ENCODE measurements at places on chromosomes 3 and 15.
A peak's percentile ranks its signal among the peaks of the same experiment; 100 is the strongest.

DNA sequence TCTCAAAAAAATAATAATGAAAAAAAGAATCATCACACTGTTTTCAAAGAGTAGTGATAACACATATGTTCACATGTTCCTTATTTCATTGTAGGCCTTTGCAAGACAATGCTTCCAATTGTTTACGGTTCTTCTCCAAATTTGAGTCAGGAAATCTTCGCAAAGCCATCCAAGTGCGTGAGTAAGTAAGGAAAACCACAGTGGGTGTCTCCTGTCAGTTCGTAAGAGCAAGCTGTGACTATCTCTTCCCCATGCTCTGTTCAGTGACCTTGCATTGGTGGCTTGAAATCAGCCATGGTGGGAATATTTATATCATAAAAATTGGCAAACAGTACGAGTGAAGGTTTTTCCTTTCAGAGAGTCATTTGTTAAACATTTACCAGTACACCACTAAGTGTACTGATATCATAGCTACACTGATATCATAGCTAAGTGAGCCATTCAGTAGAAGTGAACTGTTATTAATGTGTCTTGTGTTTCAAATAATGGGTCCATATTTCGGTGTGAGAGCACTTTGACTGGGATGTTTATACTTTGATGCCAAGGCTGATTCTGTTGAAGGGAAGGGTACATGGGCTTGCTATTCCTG is 187.3 kb downstream of the AGBL1 start:
- no peak for DNase-seq

DNA sequence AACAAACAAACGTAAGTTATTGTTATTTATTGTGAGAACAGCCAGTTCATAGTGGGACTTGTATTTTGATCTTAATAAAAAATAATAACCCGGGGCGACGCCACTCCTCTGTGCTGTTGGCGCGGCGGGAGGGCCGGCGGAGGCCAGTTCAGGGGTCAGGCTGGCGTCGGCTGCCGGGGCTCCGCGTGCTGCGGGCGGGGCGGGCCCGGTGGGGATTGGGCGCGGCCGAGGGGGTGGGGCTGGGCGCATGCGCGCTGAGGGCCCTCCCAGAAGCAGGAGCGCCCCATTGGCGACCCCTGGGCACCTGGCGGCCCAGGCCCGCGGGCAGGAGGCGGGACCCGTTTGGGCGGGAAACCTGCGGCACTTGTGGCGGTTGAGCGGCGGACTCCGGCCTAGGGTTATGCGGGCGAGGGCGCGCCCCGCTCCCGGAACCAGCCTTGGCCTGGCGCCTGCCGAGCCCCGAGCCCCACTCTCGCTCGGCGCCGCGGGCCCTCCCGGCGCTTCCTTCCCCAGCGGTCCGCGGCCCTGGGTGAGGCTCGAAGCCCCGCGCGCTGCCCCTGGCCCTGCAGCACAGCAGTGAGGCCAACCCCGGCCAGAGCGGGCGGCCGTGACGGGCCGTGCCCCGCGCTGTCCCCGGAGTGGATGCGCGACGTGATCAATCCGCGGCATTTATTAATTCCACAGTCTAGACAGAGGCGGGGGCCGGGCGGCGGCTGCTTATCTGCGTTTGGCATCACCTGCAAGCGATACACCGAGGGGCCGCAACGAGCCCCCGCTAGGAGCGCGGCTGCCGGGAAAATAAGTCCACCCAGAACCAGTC is 6.0 kb downstream of the ISL2 start:
- no peak for DNase-seq

DNA sequence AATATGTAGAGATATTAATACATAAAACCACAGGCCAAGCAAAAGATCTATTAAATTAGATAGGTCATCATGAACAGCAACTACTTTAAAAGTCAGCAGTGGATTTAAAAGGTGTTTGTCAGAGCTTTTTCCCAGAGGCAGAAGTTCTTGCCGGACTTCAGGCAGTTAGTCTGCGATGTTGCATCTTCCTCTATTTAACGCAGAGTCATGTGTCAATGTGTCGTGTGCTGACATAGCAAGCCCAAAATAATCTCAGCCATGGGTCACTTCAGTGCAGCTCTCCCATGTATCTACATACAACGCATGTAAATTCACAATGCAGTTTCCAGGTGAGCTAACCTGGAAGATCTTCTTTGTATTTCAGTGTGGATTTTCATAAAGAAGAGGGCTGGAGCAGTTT is 8.0 kb upstream of the TMEM212 start:
- DNase-seq: peak; percentile 49

- DNase-seq: no peak
Measured at GRCh38 chr3:186902154-186902553, 28.2 kb upstream of the ST6GAL1 start.

DNA sequence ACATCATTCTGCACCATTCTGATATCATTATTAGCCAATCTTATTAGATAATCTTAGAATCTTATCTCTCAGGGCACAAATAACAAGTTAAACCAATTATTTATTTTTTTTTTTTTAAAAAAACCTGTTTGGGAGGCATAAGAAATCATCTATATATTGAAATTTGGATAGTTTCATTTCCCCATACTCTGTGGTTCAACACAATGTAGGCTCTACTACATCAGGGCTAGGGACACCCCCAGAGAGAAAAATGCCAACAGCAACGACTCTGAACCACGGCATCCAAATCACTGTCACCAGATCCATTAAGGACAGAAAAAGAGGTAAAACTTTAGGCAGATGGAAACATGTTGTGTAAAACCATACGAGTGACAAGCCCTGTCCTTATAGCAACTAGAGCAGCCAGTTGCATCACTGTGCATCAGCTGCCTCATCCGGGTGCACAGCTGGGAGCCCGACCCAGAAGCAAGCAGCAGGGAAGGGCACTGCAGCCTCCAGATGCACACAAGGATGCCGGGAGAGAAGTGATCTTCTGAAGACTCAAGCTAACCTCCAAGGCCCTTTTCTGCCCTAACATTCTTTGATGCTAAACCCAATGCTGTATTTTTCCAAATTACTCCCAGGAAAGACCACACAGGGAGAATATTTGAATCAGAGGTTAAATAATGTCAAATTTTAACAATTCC is 381.1 kb downstream of the CTNNB1 start:
- DNase-seq: no peak

- no peak for DNase-seq
Measured at GRCh38 chr3:174276826-174277225, 582.3 kb upstream of the NAALADL2 start.

- no peak for DNase-seq
Measured at GRCh38 chr3:124631727-124632126, 98.5 kb upstream of the UMPS start.

DNA sequence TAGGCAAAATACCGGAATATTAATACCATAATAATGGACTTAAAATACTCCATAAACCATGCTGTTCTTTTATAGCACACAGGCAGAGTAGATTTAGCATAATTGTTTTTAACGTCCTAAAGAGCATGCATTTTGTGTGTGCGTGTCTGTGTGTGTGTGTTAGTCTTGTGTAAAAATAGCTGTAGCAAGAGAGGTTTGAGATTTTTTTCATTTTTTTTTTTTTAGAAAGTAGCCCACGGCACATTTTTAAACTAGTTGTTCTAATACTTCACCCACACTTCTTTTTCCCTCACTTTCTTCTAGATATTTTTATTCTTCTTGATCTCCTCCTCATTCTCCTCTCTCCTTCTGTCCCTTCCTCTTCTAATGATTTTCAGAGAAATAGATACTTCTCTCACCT is 7.5 kb upstream of the ST3GAL6 start:
- DNase-seq: no peak

- DNase-seq: no peak
Measured at GRCh38 chr3:45950686-45951600, 7.7 kb downstream of the CXCR6 start.

DNA sequence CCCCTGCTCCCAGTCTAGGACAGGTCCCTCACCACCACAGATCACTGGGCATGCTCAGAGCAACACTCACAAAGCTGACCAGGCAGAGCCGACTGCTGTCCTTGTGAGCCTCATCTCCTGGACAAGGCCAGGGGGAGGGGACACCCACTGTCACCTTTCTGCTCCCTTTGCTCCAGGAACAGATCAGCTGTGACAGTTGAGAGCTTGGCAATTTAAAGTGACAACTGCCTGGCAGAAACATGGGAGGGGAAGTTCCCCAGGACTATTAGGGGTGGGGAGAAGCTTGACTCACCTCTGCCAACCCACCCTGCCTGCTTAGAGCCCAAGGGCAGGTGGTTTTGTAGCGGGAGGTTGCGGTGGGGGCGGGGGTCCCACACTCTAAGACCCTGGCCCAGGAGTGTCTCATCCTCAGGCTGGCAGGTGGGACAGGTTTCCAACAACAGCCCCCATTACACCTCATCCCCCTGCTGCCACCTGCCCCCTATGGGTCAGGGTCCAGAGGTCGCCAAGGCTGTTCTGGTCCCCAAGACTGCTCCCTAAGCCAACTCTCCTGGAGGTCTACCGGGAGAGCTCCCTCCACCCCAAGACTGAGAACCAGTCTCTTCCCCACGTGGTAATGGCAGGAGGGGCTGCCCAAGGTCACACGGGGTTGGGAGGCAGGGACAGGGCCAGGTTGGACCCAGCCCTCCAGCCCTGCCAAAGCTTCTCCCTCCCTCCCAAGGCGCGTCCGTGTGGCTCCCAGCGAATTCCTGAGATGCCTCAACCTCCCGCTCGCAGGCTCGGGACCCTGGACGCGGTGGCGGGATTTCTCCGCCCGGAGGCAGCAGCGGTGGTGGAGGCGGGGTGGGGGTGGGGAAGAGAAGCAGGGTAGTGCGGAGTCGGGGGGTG is 80.4 kb downstream of the IQSEC1 start:
- no peak for DNase-seq

- no peak for DNase-seq
Measured at GRCh38 chr3:138458774-138459499, 24.5 kb downstream of the ESYT3 start.

GRCh38 chr3:134449277-134449676 is 36.5 kb downstream of the ANAPC13 start:
- DNase-seq: peak; percentile 7

- no peak for DNase-seq
Measured at GRCh38 chr3:143344516-143345165, 225.1 kb downstream of the CHST2 start.

- DNase-seq: no peak
Measured at GRCh38 chr15:39124155-39124552, 456.7 kb upstream of the THBS1 start.

- DNase-seq: no peak
Measured at GRCh38 chr3:172319595-172319994, 128.7 kb downstream of the GHSR start.

GRCh38 chr3:36540888-36541518 is 160.7 kb downstream of the STAC start:
- DNase-seq: peak; percentile 64

DNA sequence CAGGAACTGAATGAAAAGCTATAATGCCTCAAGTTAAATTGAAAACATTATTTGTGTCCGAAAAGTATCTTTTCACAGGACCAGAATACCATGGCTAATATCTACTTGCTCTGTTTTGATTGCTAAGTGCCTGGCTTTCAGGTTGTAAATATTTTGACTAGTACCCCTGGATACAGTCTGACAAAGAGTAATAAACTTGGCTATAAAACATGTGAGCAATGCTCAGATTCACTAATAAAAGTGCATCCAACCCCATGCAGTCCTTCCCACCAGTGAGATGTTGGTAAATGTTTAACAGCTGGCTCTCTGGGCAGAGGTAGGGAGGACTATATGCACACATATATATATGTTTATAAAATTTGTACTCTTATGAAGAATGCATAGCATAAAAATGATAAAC is 281.8 kb upstream of the TGFBR2 start:
- no peak for DNase-seq

GRCh38 chr15:37764733-37765191 is 169.7 kb upstream of the TMCO5A start:
- peak; percentile 69 for DNase-seq

- DNase-seq: no peak
Measured at GRCh38 chr3:160641665-160642309, 35.2 kb upstream of the ARL14 start.

- DNase-seq: no peak
Measured at GRCh38 chr15:60648928-60649679, 170.2 kb upstream of the ICE2 start.

GRCh38 chr3:128591738-128592426 is 58.7 kb downstream of the RPN1 start:
- peak; percentile 96 for DNase-seq

GRCh38 chr3:70926835-70927234 is 614.4 kb upstream of the MDFIC2 start:
- DNase-seq: no peak

- no peak for DNase-seq
Measured at GRCh38 chr3:143436231-143436930, 316.8 kb downstream of the CHST2 start.

GRCh38 chr3:188041193-188041592 is 112.8 kb upstream of the LPP start:
- DNase-seq: no peak

GRCh38 chr3:177448987-177449359 is 251.7 kb upstream of the TBL1XR1 start:
- peak; percentile 90 for DNase-seq

- no peak for DNase-seq
Measured at GRCh38 chr3:128378631-128379347, 87.9 kb downstream of the DNAJB8 start.

- no peak for DNase-seq
Measured at GRCh38 chr3:51932471-51933370, 9.0 kb downstream of the RRP9 start.

DNA sequence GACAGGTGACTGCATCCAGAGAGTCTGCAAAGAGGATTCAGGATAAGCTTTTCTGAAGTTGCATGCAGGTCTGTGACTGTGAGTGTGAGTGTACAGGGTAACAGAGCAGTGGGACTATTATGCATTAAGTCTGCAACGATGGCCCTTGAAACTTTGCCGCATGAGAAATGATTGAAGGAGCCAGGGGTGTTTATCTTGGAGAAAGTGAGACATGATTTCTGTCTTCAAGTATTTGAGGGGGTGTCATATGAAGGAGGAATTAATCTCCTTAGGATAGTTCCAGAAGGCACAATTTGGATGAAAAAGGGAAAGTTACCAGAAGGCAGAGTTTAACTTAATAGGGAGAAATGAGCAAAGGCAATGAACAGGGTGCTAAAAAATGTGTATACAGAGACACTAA is 119.6 kb downstream of the ARNT2 start:
- DNase-seq: no peak

DNA sequence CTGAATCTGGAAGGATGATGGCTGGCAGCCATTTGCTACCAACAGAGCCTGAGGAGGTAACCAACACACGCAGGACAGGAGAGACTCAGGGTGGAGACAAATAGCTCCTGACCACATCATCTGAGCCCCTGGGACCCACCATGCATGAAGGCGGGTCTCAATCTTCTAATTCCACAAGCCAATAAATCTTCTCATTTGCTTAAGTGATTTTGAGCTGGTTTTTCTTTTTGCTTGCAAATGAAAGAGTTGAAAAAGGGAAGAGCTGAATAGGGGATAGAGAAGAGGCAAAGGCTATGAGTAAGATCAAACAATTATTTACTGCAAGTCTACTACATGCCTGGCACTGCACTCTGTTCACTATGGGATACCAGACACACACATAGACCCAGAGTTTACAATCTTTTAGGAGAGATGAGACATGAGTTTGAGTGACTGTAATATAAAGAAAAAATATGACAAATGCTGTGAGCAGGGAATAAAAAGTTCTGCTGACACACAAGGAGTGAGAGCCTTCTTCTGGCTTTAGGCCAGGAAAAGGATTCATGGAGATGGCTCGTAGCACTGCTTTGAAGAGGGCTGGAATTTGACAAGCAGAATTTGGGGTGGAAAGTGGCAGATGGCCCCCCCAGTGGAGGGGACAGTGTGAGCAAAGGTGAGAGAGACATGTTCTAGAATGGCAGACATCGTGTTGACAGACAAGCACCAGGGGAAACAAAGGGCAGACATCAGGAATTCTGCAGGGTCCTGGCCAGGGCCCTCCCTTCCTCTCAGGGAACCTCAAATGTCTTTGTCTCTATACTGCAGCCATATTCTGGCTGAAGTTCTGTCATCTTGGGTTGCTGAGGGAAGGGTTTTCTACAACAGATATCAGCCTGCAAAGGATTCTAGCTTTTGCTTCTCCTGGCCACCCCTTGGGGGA is 69.8 kb upstream of the WNT5A start:
- DNase-seq: no peak

All from AML-193 (cell line).